ENCODE measurements at places on chromosomes 16 and 17.
A peak's percentile ranks its signal among the peaks of the same experiment; 100 is the strongest.

- no peak for DNase-seq
These were observed 12.6 kb downstream of the UTS2R start for GRCh38 chr17:82384051-82384729.

DNA sequence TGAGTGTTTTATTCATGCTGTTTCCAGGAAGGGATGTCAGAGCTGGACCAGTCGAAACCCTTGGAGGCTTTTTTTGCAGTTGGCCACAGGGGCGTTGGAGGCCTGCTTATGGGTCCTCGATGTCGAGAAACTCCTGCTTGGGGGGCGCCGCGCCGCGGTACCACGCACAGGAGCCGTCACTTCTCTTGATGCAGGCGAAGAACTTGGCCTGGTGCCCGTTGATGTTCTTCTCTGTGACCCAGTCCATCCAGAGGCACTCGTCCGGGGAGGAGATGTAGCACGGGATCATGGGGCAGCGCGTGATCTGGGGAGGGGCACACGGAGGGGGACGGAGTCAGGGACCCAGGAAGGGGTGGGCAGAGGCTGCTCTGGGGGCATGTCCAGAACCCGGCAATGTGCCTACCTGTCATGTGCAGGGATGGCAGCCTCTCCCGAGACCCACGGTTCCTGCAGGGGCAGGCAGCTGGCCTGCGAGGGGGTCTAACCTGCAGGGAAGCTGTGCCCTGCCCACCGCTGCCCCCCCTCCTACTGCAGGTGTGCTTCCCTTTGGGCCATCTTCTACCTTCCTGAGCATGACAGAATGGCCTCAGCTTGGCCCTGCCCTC lies 15.0 kb upstream of the USP36 start:
- no peak for DNase-seq

GRCh38 chr17:17186051-17186450 lies 20.1 kb downstream of the PLD6 start:
- DNase-seq = no peak

- DNase-seq = no peak
These were observed 37.9 kb upstream of the TRAP1 start for GRCh38 chr16:3755249-3755648.

GRCh38 chr17:2611627-2612026 lies 18.2 kb downstream of the PAFAH1B1 start:
- no peak for DNase-seq

DNA sequence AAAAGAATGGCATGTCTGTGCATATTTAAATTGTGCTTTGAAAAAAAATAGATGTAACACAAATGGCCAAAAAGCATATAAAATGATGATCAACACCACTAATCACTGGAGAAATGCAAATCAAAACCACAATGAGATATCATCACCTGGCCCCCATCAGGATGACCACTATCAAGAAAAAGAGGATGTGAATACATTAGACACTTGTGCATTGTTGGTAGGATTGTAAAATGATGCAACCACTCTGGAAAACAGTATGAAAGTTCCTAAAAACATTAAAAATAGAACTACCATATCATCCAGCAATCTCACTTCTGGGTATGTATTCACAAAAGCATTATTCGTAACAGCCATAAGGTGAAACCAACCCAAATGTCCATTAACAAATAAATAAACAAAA lies 91.5 kb downstream of the SPAG9 start:
- no peak for DNase-seq

DNA sequence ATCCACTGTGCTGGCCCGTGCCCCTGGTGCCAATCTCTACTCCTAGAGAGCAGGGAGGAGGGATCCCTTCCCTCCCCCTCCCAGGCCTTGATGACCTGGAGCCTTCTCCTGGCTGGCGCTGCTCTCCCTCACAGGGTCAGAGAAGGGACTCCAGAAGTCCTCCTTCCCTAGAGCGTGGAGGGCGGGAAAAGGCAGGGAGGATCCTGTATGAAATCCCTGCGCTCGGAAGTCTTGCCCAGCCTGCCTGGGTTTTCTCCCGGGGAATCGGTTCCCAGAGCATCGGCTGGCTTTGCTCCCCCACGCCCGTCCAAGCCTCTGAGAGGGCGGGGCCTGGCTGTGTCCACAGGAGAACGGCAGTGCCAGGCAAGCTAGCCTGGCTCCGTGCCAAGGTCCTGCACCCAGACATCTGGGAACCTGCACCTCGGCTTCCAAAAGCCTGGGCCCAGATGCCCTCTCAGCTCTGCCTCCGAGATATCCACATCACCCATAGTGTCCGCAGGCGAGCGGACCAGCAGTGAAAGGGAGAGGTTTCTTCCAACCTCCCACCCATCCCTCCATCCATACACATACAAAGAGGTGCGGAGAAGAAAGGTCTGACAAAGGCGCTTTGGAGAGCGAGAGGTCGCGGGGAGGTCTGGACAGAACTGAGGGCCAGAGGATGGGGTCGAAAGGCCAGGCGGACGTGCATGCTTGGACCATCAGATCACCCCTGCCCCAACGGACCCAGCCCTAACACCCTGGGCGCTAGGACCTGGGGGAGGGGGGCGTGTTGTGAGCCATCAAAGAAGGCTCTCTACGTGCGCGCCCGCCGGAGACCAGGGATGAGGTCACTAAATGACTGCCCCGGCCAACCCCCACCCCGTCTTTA lies 1.1 kb downstream of the MPP2 start:
- DNase-seq = peak; percentile 56

GRCh38 chr16:72173997-72174396 lies 2.0 kb upstream of the PMFBP1 start:
- no peak for DNase-seq

- no peak for DNase-seq
These were observed 16.0 kb upstream of the SP6 start for GRCh38 chr17:47866941-47867340.

DNA sequence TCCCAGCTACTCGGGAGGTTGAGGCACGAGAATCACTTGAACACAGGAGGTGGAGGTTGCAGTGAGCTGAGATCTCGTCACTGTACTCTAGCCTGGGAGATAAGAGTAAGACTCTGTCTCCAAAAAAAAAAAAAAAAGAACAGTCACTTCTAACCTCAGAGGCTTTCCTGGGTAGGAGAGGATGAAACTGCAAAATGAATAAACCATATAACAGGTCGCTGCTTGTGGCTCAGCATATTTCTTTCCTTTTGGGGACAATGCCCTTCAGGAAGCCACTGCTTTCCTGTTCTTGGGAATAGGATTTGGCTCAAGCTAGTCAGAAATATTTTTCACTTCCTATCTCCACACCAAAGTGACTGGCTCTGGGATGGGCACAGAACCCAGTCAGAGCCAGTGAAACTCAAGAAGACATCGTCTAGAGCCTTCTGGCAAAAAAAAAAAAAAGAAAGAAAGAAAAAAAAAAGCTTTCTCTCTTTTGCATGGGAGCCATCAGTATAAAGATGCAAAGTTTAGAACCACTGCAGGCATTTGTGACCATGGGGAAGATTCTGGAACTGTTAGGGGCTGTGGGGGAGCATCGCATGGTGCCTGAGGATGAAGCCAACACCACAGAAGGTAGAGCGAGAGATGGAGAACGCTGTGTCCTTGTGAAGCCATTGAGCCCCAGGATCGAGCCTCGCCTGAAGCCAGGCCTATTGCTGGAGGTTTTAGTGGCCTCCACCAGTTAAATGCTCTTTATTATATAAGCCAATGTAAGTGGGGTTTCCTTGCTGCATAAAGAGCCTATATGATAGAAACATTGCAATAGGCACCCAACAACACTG lies 71.8 kb upstream of the MRTFB start:
- DNase-seq = no peak

DNA sequence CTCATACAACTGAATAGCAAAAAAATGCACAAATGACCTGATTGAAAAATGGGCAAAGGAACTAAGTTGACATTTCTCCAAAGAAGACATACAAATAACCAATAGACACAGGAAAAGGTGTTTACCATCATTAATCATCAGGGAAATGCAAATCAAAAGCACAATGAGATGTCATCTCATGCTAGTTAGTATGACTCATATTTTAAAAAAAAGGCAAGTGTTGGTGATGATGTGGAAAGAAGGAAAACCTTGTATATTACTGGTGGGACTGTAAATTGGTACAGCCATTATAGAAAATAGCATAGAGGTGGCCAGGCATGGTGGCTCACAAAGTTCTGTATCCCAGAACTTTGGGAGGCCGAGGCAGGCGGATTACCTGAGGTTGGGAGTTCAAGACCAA lies 232.5 kb upstream of the ZFHX3 start:
- no peak for DNase-seq

DNA sequence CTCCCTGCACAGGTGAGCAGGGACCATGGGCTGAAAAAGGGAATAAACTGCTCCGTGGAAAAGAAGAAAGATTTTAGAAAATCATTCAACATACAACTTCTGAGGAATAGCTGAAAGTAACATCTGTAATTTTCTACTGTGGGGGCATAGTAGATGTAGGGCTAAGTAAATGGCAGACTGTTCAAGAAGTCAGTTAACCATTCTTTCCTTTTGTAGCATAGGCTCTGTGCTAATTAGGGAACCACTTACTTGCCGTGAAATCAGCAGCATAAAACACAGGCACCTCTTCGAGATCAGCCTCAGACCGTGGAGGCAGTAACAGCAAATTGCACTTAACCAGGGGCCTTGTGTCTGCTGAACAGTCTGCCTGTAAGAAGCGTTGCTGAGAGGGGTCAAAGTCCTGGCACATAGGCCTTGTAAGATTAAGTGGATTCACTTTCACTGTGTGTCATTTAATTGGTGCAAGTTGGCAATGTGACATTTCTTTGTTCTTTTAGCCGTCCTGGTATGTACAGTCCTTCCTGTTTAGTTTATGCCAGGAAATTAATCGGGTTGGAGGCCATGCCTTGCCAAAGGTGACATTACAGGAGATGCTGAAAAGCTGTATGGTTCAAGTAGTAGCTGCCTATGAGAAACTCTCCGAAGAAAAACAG lies 10.4 kb downstream of the COG1 start:
- DNase-seq = peak; percentile 85

- no peak for DNase-seq
These were observed 52.8 kb upstream of the TOB1 start for GRCh38 chr17:50918933-50919296.
